Activated gamma-delta T cell (primary cell): ENCODE measurements at places on chromosomes 16 and 17.
A peak's percentile ranks its signal among the peaks of the same experiment; 100 is the strongest.

- no peak for DNase-seq
Measured at GRCh38 chr16:87418644-87419043, 26.5 kb downstream of the MAP1LC3B start.

DNA sequence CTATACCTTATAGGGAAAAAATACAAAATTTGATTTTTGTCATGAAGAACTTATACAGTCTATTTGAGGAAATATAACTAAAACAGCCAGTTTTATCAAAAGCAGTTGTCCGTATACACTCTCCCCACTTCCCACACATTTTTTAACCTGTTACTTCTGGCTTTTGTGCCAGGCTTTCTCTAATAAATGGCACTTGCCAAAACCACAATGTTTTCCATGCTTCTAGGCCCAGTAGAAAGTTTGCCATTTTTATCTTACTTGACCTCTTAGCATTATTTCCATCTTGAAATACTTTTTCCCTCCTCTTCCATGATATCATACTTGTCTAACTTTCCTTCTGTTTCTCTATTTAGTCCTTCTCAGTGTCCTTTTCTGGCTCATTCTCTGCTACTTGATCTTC is 38.8 kb downstream of the EFCAB5 start:
- no peak for DNase-seq

- no peak for DNase-seq
Measured at GRCh38 chr16:72424757-72425156, 252.8 kb upstream of the PMFBP1 start.

- no peak for DNase-seq
Measured at GRCh38 chr17:21199856-21200255, 14.1 kb downstream of the TMEM11 start.

DNA sequence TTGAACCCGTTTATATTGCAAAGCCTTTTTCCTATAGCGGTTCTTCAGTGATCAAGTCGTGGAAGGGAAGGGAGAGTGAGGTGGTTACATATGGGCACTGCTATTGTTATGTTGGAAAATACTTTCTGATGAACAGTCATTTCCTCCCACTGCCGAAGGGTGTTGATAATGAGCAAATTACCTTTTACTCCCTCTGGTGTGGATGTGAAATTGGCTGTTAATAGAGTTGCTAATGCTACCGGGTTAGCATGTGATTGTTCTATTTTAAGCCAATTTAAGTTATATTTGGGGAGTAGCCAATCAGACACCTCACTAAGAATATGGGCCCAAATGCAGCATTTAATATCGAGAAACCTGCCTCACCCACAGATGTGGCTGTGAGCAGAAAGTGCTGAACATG is 15.6 kb upstream of the PMFBP1 start:
- DNase-seq = no peak

- no peak for DNase-seq
Measured at GRCh38 chr16:22022151-22022550, 14.2 kb downstream of the MOSMO start.

GRCh38 chr17:75784473-75785015 is at the start of gene UNK:
Gene UNK, plus strand, starts transcription at chr17:75784806. Its CDS starts 75 bp downstream, at chr17:75784881.
- DNase-seq = peak; percentile 94

- DNase-seq = peak; percentile 63
Measured at GRCh38 chr16:71883849-71884638, at the start of gene ZNF821. Gene ZNF821, minus strand, starts transcription at chr16:71884182. Its CDS starts 4,236 bp downstream, at chr16:71879946.

GRCh38 chr17:9124554-9124935 is 103.2 kb downstream of the NTN1 start:
- no peak for DNase-seq

- peak; percentile 48 for DNase-seq
Measured at GRCh38 chr16:70737377-70738082, 51.7 kb upstream of the MTSS2 start.

DNA sequence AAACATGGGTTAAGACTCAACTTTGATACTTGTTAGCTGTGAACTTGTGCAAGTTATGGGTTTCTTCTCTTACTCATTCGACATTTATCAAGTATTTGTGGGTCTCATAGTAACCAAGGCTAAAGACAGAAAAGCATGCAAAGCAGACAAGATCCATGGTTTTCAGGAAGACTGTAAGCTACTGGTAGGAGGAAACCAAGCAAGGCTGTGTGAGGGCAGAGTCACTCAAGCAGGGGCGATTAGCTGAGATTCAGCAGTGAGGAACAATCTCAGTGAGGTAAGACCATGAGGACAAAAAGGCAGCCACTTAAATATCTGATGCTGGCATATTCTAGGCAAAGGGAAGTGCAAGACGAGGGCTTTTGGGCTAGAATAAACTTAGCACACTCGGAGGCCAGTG is 29.5 kb downstream of the MBTD1 start:
- DNase-seq = no peak

- no peak for DNase-seq
Measured at GRCh38 chr16:11379420-11379819, 34.2 kb downstream of the RMI2 start.

DNA sequence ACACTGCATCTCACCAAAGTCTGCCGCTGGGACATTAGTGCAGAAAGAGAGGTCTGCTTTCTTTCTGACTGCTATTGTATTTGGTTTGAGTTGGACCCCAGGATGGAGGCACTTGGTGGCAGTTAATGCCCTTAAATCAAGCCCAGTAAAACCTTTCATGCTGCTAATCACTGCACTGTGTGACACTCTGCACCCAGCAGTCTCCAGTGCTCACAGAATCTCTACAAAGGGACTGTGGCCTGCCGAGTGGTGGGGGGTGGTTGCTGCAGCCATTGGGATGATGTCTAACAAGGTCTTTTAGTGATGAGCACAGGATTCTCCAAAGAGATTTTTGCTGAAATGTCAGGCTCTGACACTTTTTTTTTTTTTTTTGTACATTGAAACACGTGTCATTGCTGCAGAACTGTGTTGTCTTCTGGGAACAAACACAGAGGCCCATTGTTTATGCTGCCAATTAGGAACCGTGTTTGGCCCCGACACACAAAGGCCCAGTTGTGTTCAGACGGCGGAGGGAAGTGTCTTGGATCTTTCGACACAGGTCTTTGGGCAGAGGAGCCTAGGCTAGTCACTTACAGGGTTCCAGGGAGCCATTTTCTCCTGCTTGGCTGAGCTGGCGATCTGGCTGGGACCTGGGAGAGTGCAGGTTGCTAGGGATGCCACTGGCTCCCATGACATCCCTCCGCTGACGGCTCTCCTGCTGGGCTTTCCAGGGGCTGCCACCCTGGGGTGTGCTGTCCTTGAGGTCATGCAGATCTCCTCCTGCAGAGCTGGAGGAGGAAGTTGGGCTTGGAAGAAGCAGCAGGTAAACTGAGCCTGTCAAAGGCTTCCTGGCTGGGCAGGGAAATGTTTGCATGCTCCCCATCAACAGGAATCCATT is 16.2 kb upstream of the TNRC6C start:
- no peak for DNase-seq

DNA sequence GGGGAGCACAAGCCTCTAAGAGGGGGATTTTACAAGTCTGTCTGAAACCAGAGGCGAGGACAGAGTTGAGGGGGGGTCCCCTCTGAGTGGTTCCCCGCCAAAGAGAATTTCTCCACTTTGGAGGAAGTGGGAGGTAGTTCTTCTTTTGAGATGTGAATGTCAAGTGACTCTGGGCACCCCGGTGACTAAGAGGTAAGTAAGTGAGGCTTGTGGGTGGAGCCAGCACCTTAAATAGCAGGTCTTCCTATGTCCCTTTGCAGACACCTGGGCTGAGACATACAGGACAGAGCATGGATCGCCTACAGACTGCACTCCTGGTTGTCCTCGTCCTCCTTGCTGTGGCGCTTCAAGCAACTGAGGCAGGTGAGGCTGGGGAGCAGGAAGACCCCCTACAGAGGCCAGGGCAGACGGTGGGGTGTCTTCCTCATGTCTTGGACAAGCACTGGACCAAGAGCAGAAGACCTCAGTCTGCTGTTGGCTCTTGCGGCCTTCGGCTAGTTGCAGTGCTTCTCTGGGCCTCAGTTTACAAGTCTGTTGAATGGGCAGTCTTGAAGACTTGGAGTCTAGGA is at the start of gene CCL22:
CCL22 (plus strand) TSS at position 257 of the 569 bp plus-strand sequence; CDS start at position 291, 34 bp downstream.
- DNase-seq = no peak

DNA sequence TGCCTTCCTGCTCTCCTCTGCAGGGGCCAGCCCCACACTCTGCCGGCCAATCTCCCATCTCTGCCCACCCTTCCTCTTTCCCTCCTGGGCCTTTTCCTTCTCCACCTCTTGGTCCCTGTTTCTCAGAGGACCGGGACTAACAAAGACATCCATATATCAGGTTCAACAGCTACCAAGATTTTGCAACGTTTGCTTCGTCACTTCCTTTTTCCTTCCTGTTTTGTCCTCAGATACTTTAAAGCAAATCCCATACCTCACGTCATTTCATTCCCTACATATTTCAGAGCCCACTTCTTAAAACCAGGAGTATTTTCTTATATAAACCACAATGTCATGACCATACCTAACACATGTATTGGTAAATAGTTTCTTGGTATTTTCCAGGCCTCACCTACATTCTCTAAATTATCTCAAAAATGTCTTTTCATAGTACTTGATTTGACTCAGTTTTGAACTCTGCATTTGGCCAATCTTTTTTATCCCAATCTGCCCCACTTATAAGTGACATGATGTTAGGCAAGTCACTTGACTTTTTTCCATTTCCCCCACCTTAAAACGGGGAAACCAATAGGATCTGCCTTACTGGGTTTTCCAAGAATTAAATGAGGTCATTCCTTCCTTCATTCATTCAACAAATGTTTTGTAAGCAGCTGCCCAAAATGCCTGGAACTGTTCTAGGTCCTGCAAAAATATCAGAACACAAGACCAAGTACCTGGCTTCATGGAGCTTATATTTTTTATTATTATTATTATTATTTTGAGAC is 7.2 kb upstream of the USP10 start:
- DNase-seq = no peak

GRCh38 chr16:35296962-35297653 is 1837.7 kb downstream of the TP53TG3F start:
- DNase-seq = no peak

DNA sequence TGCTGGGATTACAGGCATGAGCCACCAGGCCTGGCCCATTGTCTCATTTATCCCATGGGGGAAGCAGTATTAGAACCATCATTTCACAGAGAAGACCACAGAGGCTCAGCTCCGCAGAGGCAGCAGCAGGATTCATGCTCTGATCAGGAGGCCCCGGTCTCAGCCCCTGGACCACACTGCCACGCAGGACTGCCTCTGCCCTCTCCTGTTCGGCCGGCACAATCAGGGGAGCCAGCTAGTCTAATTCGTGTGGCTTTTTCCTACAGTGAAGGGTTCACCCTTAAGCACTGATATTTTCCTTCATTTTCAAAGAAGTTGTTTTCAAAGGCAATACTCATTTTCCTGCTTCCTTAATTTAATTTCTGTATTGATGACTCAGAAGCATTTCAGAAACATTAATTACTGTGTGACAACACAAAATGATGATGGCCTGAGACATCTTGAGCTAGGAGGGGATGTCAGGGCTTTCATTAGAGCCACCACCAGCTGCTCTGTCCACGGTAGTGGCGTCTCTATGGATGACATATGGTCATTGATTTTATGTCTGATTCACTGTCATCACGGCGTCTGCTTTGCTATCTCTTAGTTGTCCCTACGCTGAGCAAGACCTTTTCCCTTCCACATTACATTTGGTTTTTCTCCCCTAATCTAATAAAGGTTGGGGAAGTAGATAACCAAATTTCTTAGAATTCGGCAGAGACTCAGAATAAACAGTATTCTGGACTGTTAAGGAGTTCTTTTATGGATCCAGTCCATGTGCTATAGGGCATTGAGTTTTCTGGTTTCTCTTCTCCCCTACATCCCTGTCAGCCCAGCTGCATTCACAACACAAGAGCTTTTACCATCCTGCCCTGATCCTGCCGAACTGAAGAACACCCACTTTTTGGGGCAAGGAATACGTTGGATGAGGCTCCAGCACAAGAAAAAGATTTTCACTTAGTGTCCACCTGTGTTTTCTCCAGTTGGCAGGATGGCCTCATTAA is 314.0 kb downstream of the SLC39A11 start:
- DNase-seq = no peak

- no peak for DNase-seq
Measured at GRCh38 chr16:78961464-78961863, 639.1 kb downstream of the MAF start.

- no peak for DNase-seq
Measured at GRCh38 chr17:29257756-29258155, 11.1 kb downstream of the CRYBA1 start.

- no peak for DNase-seq
Measured at GRCh38 chr17:37025847-37026530, 77.2 kb downstream of the AATF start.

- DNase-seq = no peak
Measured at GRCh38 chr16:82456683-82457082, 170.1 kb upstream of the CDH13 start.

DNA sequence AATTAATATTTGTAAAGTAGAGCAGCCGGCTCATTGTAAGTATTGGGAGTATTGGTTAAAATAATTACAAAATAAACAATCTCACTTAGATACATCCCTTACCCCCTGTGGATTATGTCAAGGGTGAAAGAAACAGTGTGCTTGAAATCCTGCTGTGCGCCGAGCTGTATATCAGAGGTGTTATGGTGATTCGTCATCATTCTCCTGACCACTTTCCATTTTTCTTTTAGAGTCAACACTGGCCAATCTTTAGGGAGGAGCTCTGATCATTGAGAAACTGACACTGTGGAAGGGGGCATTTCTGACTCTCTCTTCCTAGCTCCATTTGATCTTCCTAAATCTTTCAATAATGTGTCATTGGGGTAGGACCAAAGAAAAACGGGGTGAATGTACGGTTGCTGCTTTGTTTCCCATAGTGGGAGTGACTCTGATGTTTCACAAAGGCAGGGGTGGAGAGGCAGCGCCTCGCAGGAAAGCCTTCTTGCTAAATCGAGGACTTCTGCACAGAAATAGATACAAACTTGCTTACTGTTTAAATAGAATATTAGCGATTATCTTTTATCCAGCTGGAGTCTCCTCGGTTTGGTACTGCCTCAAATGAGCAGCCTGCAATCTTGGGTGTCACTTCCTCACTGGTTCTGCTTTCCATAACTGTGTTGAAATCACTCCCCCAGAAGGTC is 123.4 kb downstream of the PRKCB start:
- no peak for DNase-seq

GRCh38 chr17:64103391-64104364 is 26.3 kb downstream of the ERN1 start:
- DNase-seq = no peak

DNA sequence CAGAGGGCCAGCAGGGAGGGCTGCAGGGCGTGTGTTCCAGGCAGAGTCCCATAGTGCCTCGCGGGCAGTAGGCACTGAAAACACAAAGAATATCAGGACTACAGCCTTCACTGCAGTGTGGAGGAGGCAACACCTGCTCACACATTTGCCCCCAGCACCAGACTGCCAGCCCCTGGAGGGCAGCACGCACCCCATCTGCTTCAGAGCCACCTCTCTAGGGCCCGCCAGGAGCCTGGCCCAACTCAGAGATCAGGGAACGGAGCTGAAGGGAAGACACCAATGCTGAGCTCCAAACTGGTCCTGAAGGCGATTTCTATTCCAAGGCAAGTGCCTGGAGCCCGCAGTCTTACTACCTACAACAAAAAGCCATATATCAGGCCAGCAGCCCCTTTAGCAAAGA is 130.3 kb downstream of the ZNF423 start:
- no peak for DNase-seq
